Kidney epithelial cell (primary cell): ENCODE measurements at places on chromosomes 6 and 20. TPM values are rescaled to one million over a fixed set of nuclear protein-coding genes. Genes with fewer than 3 reads are reported as not detected.

Gene BCAS1
- 0.04 TPM in 1 of 2 replicates, not detected in the other for total RNA-seq

Gene SLC17A1
- not detected in 2 replicates for total RNA-seq

Gene F13A1
- 1.6 and 2.1 TPM in 2 replicates for total RNA-seq

Gene CAP2
- total RNA-seq = 8.5 and 10.3 TPM in 2 replicates

Gene CLVS2
- 0.04 and 0.07 TPM in 2 replicates for total RNA-seq

Gene EYA4
- 0.58 and 1.8 TPM in 2 replicates for total RNA-seq

Gene ZBTB12
- total RNA-seq = 3.0 and 4.9 TPM in 2 replicates

Gene UBE2C
- 25.9 and 31.3 TPM in 2 replicates for total RNA-seq

Gene TREML2
- total RNA-seq = 0.38 and 0.75 TPM in 2 replicates

Gene ADGB
- not detected in 2 replicates for total RNA-seq

Gene CGA
- not detected in 2 replicates for total RNA-seq

Gene GDAP1L1
- total RNA-seq = not detected in 2 replicates

Gene SLC35D3
- not detected in 2 replicates for total RNA-seq

Gene KHDRBS2
- 0.17 TPM in 1 of 2 replicates, not detected in the other for total RNA-seq

Gene CEP43
- total RNA-seq = 13.8 and 21.1 TPM in 2 replicates

Gene XKR7
- 0.08 and 0.34 TPM in 2 replicates for total RNA-seq

Gene TRIM40
- total RNA-seq = not detected in 2 replicates

Gene RBM24
- total RNA-seq = 3.1 and 4.2 TPM in 2 replicates

Gene SIGLEC1
- total RNA-seq = not detected in 2 replicates

Gene BANF2
- total RNA-seq = not detected in 2 replicates

Gene B3GAT2
- total RNA-seq = not detected in 2 replicates

Gene TAP2
- 22.5 and 22.7 TPM in 2 replicates for total RNA-seq
